Stimulated activated CD4-positive, alpha-beta T cell treated with anti-CD3 and anti-CD28 coated beads, Interleukin-12 subunit alpha, Interleukin-12 subunit beta, amount 100 ng/mL, for 48 hours (primary cell): ENCODE measurements at places on chromosomes 11 and 22.

DNA sequence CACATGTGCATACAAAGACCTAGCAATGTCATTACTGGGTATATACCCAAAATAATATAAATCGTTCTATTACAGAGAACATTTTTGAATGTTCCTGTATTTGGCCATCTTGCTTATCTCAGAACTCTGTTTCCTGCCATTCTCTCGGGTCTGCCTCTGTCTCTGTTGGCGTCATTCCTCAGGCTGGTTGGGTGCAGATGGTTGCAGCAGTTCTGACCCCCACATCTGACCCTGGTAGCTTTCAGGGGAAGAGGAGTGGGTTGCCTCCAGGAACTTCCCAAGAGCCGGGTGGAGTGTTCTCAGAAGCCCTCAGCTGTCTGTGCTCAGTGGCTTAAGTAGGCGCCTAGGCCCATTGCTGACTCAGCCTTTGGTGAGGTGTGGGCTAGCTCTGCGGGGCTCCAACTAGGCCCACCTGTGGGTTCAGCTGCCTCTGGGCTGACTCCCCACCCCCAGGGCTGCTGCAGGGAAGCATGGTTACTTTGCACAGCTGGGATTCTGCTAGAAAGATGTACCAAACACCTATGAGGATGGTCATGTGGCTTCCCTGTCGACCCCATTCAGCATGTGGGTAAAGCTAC is 114.0 kb downstream of the TBC1D22A start:
- DNase-seq: no peak

- DNase-seq: no peak
These were observed 74.7 kb downstream of the MN1 start for GRCh38 chr22:27726686-27727449.

- no peak for DNase-seq
These were observed 62.6 kb downstream of the MPPED1 start for GRCh38 chr22:43474161-43475101.

GRCh38 chr11:73538381-73538872 is 59.5 kb downstream of the FAM168A start:
- no peak for DNase-seq

DNA sequence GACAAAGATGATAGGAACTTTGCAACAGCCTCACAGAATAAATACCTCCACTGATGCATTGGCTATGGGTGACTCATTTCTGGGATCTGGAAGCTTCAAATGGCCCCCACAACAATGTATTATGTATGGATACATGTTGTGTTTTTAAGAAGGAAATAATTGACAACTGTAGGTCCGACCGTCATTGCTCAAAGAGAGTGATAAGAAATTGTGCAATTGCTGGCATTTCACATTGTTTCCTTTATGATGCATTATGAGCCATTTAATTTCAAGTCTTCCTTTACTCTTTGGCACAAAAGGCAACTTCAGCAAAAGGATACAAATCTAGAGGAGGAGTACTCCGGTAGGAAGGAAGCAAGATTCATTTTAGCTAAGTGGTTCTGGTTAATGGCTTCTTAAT is 2.0 kb downstream of the ANO3 start:
- no peak for DNase-seq

GRCh38 chr11:38818720-38819119 is 2220.7 kb upstream of the RAG2 start:
- no peak for DNase-seq

DNA sequence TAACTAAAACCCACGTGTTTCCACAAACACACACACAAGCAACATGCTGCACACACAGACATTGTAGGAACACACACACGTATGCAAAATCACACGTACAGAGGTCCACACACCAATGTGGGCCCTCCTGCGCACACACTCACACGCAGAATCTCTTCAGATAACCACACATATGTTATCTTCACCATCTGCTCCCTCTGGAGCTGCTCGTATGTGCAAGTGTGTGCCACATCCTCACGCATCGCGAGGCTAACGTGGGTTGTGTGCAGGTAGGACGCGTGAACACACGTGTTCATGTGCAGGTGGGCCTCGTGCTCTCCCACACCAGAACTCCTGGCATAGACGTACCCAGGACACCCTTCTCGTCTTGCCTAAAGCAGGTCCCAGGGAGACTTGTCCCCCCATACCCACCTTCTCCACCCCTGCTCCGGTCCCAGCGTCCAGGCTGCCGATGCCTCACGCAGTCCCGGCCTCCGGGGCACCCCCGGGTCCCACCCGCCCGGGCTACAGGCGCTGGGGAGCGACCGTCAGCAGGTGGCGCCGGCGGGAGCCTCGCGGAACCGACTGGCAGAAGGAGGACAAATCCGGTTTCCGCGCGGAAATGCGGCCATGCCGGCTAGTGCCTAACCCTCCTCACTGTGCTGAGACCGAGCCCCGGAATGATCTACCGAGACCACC is 10.3 kb upstream of the IGSF9B start:
- DNase-seq: peak; percentile 65

GRCh38 chr11:16780698-16781550 is 42.5 kb downstream of the C11orf58 start:
- no peak for DNase-seq

GRCh38 chr11:57402188-57403002 is 11.9 kb upstream of the PRG2 start:
- no peak for DNase-seq

GRCh38 chr11:122108192-122108799 is 7.7 kb downstream of the BLID start:
- no peak for DNase-seq

DNA sequence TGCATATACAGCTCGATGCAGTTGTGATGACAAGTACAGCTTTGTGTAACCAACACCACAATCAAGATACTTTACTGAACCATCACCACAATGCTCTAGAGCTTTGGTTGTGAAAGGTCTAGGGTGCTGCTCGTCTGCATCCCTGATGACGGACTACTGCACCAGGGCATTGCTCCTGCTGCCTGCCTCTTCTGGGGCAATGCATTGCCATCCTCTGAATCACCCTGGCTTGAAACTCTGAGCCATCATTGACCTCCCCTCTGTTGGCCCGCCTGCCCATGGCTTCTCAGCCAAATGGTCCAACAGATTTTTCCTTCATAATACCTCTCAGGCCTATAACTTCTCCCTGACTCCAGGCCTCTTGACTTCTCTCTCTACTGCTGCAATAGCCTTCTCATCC is 77.4 kb upstream of the CSNK2A3 start:
- DNase-seq: no peak

- no peak for DNase-seq
These were observed 665.3 kb downstream of the OPCML start for GRCh38 chr11:132866783-132867545.

DNA sequence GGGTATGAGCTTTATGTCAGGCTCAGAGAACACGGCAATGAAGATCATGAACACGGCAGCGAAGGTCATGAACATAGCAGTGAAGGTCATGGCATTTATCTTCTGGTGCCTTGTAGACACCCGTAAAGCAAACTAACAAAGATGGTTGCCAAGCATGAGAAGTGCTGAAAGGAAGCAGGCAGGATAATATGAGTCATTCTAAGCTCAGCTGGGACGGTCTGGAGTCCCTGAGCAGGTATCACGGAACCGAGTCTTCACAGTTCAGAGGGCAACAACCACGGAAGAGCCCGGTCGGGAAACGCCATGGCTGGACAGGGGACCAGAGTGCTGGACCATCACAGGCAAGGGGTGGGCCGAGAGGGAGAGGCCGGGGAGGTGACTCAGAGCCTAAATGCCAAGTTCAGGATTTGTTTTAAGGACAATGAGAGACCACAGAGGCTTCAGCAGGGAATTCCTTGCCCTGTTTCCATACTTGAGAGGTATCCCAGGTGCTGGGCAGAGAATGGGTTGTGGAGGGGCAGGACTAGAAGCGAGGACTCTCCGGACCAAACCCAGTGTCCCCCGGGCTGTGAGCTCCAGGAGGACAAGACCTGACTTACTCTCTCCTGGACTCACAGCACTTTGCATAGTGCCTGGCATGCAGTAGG is 13.1 kb upstream of the MS4A10 start:
- no peak for DNase-seq

- no peak for DNase-seq
These were observed 7.3 kb upstream of the MYEOV start for GRCh38 chr11:69286374-69287371.

GRCh38 chr11:12868315-12869073 is 140.6 kb upstream of the RASSF10 start:
- no peak for DNase-seq

DNA sequence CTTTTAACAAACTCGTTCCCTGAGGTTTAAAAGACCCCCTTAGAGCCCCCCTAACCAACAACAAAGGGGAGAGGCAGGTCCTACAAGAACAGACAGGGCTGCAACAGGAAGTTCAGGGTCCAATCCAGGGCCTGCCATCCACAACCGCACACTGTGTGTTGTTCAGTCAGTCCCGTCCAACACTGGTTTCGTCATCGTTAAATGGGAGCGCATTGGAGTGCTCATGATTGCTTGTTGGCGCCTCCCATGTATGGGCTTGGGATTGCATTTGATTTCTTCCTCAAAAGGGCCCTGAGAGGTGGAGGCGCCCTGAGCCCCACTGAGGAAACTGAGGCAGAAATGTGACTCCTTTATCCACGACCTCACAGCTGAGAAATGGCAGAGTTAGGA is 174.1 kb downstream of the MN1 start:
- no peak for DNase-seq

- no peak for DNase-seq
These were observed 87.6 kb upstream of the PICALM start for GRCh38 chr11:86156397-86156955.

DNA sequence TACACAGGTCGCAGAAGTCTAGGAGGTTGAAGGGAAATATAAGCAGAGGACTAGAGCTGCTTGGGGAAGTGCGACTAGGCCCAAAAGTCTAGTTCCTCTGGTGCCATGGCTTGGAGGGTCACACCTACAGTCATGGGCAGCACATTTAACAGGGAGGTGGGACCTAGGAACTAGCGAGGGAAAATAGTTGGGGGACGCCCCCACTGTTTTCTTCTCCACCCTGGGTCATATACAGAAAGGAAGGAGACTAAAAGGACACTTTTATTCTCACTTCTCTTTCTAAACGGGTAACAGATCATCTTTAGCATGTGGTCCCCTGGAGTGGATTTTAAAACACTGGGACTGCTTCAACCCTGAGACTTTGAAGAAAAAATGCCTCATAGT is 16.6 kb downstream of the APIP start:
- DNase-seq: no peak

DNA sequence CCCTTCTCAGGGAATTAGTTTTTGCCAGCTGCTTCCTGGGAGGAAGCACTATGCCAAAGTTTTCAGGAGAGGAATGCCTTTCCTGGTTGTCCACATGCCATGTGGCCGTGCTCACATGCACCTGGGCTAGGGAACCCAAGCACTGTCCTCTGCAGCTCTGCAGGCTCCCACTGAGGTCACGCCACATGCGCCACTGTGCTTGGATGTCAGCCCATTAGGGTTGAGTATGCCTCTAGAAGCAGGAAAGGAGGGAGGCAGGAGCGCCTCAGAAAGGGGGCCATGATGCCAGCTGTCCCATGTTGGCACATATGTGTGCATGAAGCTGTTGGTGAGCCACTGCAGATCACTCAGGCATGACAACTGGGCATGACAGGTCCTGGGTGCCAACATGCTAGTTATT is 81.6 kb upstream of the SUSD2 start:
- DNase-seq: no peak

GRCh38 chr11:64055077-64055476 is 19.3 kb downstream of the FLRT1 start:
- no peak for DNase-seq

- no peak for DNase-seq
These were observed 15.4 kb downstream of the DERL3 start for GRCh38 chr22:23823331-23823791.

GRCh38 chr11:65180877-65181568 is 705 bp upstream of the CAPN1 start:
- peak; percentile 56 for DNase-seq

DNA sequence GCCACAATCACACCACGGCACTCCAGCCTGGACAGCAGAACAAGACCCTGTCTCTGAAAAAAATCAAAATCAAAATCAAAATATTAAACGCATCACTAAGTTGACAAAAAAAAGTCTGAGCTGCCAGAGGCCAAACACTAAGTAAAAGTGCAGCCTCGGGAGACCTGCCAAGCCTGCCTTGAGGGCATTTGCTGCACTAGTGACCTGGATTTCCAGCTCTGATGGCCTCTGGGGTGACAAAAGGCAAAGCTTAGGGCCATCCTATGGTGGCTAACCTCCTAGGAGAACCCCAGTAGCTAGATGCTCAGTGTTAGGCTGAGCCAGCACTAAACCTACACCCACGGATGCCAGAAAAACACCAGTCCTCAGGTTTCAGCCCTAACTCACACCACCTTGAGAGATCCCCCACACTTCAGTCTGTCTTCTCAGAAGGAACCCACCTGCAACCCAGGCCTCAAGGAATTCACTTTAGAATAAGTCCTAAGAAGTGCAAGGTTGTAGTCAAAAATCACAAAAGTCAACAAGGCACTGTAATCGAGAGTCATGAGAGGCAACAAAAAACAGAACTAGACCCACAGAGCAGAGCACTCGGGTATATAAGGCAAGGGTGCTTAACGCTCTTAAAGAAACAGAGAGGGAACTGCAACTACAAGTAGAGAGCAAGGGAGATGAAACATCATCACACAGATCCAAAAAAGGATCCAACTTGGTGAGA is 28.6 kb downstream of the GNB1L start:
- no peak for DNase-seq

DNA sequence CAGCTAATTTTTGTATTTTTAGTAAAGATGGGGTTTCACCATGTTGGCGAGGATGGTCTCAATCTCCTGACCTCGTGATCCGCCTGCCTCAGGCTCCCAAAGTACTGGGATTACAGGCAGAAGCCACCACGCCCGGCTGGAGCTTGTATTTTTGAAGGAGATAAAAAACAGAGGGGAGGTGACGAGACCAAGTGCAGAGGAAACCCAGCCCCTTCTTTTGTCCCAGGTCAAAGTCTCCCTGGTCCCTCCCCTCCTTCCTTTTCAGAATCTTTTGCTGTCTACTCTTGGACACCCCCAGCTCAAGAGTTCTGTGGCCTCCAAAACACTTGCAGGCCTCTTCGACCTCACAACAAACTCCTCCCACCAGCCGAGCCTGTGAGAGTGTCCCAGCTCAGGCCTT is 12.2 kb upstream of the TMEM184B start:
- DNase-seq: no peak

DNA sequence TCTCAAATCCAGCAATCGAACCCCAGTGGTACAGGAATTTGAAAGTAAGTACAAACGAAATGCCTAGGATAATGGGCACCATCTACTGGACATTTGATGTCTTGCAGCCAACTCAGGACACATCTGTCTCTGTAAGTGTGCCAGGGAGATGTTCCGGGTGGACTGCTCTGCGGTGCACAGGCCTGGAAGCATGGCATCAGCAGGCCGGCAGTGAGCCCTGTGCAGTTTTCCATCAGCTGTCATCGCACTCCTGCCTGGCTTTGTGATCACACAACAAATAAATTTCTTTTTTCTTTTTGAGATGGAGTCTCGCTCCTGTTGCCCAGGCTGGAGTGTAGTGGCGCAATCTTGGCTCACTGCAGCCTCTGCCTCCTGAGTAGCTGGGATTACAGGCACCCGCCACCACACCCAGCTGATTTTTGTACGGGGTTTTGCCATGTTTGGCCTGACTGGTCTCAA is 71.0 kb downstream of the JAM3 start:
- peak; percentile 55 for DNase-seq

DNA sequence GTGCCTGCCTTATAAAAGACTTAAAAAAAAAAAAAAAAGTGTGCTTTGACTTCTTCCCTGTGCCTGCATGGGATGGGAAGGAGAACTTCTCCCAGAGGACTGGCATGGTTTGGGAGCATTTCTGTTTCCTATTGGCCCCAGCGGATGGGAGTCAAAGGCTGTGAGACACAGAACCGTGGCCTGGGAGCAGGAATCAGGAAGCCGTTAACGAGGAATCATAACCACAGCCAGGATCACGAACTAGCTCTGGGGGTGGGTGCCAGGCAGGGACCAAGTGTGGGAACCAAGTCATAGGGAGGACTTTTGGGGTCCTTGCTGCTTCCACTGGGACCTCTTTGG is 526 bp downstream of the C1QTNF6 start:
- no peak for DNase-seq
